K562 (cell line): ENCODE measurements at places on chromosomes 2 and 18.

DNA sequence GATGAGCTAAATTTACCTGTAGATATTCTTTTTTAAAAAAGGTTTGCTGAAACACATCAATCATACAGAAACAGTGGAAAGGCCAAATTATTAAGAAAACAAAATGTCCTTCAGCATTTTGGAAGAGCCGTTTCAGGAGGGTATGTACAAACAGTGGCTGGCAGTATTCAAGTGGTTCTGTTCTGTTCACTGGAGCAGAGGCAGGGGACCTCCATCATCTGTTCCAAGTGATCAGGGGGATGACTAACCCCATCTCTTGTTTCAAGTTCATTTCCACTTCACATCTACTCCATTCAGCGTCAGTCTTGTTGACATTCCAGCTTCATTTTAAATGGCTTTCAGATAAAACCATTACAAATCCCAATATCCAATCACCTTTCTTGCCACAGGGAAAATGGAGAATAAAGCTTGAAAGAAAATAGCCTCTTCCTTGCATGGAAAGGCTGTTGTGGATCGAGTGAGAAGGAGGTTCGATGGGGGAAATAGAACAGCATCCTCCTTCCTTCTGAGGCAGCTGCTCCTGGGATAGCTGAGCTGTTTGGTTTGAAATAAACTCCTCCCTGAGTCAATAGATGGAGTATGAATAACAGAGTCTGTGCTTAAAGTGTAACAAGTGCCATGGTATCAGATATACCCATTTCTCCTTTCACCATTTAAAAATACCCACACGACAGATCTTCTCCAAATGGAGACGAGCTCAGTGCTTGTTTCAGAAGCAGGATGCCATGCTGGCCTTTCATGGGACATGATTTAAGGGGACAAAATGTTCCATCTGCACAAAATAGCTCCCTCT lies 63.7 kb upstream of the OTOF start:
- no peak for DNase-seq

GRCh38 chr2:240212425-240213225 lies 72.2 kb upstream of the OTOS start:
- no peak for DNase-seq

GRCh38 chr2:120747706-120748105 lies 12.0 kb downstream of the GLI2 start:
- no peak for DNase-seq

- no peak for DNase-seq
Measured at GRCh38 chr2:143138292-143138691, 9.1 kb downstream of the ARHGAP15 start.

- no peak for DNase-seq
Measured at GRCh38 chr2:170485254-170486026, 229.7 kb upstream of the SP5 start.

GRCh38 chr2:127702395-127703009 lies 1.2 kb downstream of the SFT2D3 start:
- peak; percentile 10 for DNase-seq

GRCh38 chr2:165115258-165115657 lies 88.6 kb downstream of the SCN3A start:
- no peak for DNase-seq

DNA sequence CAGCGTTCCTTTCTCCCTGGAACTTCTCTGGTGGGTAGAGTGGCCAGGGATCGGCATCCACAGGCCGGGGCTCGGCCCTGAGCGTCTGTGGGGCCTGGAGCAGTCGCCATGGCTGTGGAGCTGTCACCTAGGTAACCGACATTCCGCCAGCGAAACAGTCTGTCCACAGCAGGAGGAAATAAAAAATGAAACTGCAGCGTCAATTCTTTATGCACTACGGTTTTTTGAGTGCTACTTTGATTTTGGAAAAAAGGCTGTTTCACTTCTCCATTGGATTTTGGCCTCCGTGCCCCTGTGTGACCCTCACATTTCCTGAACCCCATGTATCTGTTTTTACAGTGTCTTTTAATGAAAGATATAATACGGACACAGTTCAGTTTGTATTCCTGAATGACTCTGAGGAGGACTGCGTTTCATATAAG lies 163.4 kb downstream of the LDLRAD4 start:
- no peak for DNase-seq

- no peak for DNase-seq
Measured at GRCh38 chr18:68769461-68769860, 28.4 kb upstream of the CCDC102B start.

DNA sequence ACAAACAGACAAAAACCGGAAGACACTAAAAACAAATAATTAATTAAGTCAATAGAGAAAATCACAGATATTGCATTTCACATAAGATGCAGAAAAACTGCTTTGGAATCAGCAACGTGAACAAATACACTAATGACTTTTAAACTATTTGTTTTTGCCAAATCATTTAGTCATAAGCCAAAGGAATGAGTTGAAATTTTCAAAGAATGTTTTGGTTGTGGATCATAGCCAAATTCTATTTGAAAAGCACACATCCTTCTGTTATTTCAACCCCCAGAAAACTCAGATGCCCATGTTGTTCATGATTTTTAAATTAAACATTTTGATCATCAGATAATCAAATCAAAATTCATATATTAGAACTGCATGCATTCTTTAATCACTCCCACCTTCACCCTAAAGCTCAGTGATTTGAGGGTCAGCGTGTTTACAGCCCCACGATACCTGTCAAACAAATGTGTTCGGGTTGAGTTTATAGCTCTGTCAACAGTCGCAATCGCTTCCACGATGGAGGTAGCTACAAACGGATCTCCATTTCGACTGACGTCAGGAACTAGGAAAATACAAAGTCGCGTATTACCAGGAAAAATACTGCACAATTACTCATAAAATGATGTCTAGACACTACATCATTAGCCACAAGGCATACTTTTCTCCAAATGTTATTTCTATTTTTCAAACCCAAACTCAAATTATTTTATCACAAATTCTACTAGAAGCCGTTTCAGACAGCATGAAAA lies 90.2 kb downstream of the PXDN start:
- DNase-seq = no peak
